Cortex of kidney (tissue), 1 donor: ENCODE measurements at places on chromosomes 3 and 15.

DNA sequence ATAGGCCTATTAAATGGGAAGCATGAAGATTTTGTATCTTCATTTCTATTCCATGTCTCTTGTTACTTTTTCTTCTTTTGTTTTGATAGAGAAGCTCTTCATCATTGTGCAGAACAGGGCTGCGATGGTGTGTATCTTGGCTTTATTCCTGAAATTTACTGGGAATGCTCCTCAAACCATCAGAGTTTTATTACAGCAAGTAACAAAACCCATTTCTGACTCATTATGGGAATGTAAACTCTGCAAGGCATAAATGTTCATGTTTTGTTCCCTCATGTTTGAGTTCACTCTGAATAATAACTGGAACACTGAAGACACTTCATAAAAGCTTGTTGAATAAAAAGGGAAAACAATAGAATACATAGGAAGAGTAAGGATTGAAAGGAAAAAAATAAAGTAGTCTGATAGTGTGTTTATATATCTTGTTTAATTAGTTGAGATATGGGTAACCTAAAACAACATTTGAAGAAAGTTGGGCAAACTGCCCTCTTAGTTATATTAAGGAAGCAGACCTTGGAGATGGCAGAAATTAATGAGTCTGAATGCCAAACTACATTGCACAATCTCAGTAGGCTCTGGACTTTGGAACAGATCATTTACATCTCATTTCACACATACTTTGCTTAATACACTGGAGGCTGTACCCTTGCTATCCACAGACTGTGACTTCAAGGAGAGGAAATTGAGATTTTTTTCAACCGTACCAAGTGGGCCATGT, 521.5 kb downstream of the GRM7 start:
- DNase-seq = no peak

GRCh38 chr3:140007911-140008869, 73.2 kb downstream of the CLSTN2 start:
- DNase-seq = no peak

GRCh38 chr15:56821721-56822425, 88.6 kb upstream of the ZNF280D start:
- no peak for DNase-seq

GRCh38 chr3:46811615-46812236, 51.5 kb downstream of the MYL3 start:
- no peak for DNase-seq

DNA sequence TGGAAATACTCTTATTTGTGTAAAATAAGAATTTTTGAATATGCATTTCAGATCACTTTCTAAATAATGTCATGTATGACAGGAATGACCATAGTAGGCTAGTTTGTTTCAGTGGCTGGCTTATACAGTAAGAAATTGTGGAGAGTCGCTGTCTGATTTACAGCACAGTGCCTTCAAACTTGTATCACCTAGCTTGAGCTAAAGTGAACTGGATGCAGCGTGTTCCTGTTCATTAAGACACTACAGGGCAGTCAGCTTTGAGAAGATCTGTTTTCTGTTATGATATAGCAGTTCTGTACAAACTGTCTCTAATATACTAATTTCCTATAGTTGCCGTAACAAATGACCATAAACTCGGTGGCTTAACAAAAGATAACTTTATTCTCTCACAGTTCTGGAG, 9.9 kb downstream of the CLDN16 start:
- DNase-seq = no peak

- DNase-seq = no peak
Observed at GRCh38 chr3:176286476-176287085, 910.7 kb downstream of the TBL1XR1 start.

GRCh38 chr3:41307065-41307464, 107.8 kb downstream of the CTNNB1 start:
- no peak for DNase-seq

DNA sequence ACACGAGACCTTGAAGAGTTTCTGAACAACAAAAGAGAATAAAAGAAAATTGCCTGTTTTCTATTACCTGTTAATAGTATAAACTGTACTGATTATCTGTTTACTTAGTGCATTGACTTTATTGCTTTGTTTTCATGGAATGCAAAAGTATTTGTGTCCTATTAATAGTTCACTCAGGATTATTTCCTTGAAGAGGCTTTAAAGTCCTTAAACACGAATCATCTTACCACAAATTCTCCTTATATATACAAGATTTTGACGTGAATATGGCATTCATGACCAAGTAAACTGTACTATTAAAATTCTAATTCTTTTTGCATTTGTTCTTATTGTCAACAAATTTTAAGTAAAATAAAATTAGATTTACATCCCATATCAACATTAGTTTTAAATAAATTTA, 513.0 kb downstream of the NTRK3 start:
- no peak for DNase-seq

- DNase-seq = no peak
Observed at GRCh38 chr3:156148345-156148945, 28.1 kb downstream of the KCNAB1 start.

DNA sequence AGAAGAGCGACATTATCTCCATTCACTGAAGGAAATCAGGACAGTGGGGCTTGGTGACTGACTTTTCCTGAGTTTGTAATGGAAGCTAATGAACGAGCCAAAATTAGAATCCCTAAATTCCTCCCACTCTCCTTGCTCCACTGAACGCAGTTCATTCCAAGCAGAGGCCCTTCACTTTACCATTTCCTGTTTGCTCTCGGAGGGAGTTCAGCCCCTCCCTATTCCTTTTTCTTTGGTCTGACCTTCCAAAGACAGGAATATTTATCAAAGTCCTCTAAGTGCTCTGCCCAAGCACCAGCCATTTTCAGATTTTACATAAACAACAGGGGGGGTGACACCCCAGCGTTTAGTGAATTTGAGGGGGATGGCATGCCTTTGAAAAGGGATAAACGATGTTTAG, 24.0 kb upstream of the PTPRG start:
- no peak for DNase-seq

DNA sequence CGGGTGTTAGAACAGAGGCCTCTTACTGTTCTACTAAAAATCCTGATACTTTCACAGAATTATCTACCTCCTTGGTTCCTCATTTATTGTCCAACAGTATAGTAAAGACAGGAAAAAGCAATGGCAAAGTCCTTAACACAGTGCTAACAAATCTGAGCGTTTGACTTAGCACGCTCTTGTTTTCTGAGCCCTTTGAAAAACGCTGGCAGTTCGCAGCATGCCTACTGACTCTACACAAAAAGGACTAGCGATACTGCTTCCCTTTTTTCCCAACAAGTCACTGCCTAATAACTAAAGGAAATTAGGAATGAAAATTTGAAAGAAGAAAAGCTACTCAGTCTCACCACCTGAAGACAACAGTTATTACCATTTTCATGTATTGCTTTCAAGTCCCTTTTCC, 34.8 kb upstream of the CEMIP start:
- no peak for DNase-seq

DNA sequence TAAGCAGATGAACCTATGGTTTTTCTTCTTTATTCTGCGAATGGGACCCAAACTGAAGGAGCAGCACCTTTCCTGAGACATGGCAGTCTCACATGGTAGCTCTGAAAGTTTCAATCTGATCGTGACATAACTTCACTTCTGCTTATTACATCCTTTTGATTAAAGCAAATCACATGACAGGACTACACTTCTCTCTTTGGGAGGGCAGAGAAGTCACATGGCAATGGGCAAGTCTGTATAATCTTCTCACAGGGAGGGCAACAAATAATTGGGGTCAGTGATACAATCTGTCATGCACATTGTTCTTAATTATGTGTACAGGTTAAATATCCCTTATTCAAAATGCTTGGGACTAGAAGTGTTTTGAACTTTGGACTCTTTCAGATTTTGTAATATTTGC, 21.6 kb downstream of the NCBP2 start:
- no peak for DNase-seq

- DNase-seq = no peak
Observed at GRCh38 chr3:8491271-8492144, 10.1 kb upstream of the LMCD1 start.

DNA sequence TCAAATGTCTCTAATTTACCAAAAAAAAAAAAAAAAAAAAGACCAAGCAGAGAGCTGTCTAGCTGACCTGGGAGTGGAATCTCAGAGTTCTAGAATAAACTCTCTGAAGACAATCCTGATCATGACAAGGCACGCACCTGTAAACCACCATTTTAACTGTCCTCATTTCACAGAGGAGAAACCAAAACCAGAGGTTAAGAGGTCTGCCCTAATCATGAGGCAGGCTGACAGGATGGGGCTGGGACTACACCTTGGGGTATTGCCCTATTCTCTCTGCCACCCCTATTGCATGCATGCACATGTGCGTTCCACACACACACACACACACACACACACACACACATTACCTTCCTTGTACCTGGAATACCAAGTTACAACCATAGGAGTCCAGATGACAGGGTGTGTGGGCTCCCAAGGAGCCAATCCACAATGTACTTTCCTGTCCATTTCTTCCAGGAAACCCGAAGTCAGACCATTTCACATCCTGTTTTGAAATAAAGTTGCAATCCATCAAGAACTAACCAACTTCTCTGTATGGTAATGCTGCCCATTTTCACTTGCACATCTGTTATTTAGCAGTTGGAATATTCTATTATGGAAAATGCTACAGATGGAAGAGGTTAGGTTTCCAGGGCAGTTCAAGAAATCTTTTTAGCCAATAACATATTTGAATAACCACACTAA, 34.6 kb downstream of the HSPBAP1 start:
- DNase-seq = no peak

DNA sequence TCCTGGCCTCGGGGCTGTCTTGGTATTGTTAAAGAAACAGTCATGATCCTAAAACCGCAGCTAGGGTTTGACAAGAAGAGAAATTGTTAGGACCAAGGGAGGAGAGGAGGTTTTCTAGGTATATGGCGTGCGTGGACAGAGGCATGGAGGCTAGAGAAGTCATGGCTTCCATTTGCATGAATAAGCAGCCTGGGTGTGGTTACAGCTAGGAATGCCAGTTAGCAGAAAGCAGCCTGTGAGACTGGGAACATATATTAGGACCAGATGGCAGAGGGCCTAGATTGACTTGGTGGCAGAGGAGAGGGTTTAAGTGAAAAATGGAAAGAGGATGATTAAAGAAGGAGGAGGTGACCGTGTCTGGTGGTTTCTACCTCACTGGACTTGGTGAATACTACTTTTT, 573.6 kb upstream of the ARRDC4 start:
- no peak for DNase-seq

DNA sequence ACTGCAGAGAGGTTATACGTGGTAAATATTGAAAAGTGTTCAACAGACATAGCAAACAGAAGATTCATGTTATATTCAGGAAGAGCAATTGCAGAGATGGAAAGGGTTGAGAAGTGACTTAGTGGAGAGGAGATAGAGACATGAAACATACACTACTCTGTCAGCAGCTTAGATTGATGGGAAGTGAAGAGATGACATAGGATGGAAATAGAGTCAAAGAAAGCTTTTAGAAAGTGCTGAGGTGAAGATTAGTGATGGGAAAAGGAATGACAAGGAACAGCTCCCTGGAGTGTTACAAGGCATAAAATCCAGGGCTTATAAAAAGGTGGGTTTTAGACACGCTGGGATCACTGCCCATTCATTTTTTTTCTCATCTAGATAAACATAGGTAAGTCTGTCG, 17.2 kb upstream of the GOLIM4 start:
- DNase-seq = no peak

DNA sequence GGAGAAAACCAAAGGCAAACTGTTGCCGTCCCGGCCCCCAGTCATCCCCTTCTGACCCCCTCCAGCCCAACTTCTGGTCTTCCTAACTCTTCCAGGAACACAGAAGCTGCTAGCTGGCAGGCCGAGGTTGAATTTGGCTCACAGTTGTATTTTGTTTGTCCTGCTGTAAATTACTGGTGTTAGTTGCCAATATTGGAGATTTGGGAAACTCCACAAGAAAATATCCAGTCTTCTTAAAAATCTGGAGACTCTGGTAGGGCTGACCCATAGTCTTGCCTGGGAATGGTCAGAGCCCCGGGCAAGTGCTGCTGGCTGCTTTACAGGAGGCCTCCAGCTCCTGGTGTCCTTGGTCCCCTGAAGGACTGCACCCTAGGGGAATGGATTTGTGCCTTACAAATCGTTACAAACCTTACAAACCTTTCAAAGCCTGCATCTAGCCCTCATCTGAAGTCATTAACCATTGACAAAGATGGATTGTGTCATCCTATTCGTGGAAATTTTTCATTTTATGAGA, 112.0 kb upstream of the MCTP2 start:
- DNase-seq = no peak

- DNase-seq = no peak
Observed at GRCh38 chr3:148023994-148024393, 614.8 kb downstream of the ZIC1 start.

DNA sequence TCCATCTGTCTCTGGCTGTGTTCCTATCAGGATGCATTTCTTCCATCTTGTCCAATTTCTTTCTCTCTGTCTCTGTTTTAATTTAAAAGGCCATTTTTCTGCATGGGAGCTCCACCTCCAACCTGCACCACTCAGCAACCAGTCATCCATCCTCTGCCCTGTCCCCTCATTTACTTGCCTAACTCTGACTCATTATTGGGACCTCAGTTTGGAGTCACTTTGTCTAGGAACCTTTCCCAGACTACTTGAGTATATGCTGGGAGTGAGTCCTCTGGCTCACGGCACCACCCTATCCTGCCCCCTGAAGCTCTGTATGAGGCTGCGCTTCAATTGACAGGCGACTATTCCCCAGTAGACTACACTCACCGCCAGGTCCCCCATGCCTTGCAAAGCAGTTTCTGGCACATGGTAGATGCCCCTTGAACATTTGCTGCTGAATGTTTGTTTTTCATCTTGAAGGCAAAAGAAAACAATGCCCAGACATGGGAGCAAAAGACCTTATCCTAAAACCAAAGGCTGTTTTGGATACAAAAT, 513.3 kb upstream of the CFAP20DC start:
- DNase-seq = no peak

DNA sequence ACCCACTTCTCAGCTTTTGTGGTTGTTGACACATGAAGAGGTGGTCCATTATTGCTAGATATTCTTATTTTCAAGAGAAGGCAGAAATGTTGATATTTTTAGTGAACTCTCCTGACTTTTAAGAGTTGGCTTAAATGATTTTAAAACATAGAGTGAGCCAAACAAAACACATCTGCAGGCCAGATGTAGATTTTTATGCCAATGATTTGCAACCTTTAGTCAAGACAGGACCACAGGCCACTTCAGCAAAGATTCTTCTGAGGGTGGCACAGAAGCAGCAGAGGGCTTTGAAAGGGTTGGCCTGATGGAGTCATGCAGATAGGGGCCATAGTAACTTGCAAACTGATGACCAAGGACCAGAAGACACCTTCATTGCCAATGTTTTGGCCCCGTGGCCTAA, 276.5 kb upstream of the P2RY1 start:
- no peak for DNase-seq
